ENCODE measurements at places on chromosomes 6 and 20. TPM values are rescaled to one million over a fixed set of nuclear protein-coding genes. Genes with fewer than 3 reads are reported as not detected.

DNA sequence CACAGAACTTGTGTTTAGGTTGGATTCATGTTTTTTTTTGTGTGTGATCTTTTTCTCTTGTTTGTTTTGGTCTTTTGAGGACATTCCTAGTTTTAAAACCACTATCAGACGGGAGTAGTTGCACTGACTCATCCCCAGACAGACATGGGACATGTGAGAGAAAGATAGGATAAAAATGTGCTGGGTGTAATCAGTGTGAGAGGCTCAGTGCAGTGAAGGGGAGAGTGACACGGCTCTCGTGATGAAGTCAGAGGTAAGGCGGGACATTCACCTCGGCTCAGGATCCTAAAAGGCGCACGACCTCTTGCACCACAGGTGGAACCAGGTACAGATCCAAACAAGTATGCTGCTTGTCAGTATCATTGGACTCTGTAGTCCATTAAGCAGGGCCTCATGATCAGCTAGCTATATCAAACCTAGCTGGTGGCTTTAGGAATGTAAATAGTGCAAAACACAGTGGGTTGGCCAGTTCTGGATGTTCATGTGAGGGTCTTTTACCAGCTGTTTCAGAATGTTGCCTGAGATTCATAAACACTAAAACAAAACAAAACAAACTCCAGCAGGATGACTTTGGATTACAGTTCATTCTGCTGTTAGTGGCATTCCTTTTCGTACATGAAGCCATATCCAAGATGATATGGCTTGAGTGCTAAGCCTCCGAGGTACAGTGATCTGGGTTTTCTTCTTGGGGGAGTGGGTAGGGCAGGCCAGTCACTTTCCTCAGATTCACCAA lies 18.0 kb downstream of the FOXO3 start:
- H3K4me3 ChIP-seq = no peak overlapping the region
- no peaks in the 10 kb centered on the region for H3K36me3 ChIP-seq
- H3K27ac ChIP-seq = peak overlapping the region; percentile 58
- H3K27me3 ChIP-seq = no peaks in the 10 kb centered on the region
- H3K4me1 ChIP-seq = no peaks in the 10 kb centered on the region

DNA sequence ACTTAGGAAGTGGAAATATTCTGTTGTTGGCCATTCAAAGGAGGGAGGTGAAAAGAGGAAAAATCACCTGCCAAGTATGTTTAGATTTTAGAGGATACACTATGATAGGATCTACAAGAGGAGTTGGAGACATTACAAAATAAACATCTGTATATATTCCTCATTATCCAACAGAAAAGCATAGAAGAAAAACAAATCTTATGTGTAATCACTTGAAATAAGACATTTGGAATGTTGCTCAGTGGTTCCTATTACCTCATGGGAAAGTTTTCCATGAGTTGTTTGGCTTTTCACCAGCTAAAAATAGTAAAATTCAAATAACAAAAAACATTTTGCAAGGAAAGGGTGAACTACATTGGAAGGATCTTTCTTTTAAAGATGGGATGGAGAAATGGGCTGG lies 76.7 kb upstream of the CARMIL1 start:
- no peak overlapping the region for H3K27ac ChIP-seq
- no peak overlapping the region for H3K4me3 ChIP-seq
- DNase-seq = no peak
- no peaks in the 10 kb centered on the region for H3K27me3 ChIP-seq

DNA sequence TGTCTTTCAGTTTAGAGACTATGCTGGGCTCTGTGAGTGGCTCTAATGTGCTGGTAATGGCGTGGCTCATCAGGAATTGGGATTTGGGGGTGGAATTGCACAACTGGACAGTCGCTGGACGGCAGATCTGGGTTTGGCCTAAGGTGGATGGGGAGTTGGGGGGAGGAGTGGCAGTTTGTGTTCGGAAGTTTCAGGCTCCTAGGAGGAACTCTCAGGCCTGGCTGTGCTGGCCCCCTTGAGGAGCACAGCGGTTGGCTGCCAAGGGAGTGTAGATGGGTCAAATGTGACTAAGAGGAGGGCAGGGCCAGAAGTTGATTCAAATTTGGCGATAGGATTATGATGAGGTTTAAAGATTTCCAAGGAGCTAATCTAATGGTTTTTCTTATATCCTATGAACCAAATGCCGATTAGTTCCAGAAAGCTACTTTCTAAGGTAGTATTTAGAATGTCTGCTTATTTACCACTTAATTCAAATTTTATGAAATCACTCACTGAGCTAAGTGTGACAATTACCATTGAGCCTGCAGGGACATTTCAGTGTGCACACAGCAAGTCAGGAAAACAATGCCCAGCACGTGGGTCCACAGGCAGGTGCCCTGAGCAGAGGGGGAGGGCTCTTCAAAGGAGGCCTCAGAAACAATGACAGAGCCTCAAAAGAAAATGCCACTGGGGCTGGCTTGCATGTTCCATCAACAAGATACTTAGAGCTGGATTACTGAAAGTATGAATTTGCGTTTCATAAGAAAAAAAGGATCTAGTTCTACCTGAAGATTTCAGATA lies 111.0 kb downstream of the GJA10 start:
- no peaks in the 10 kb centered on the region for H3K27me3 ChIP-seq
- no peaks in the 10 kb centered on the region for H3K36me3 ChIP-seq
- H3K4me1 ChIP-seq = no peaks in the 10 kb centered on the region
- H3K27ac ChIP-seq = peak overlapping the region; percentile 92
- DNase-seq = no peak

The RPP40 gene
- total RNA-seq = 7.5 TPM

All from breast epithelium (tissue), 4 donors.